ENCODE measurements at places on chromosomes 5 and 9.

GRCh38 chr9:129561594-129562281, 59.2 kb downstream of the C9orf50 start:
- no peak for DNase-seq

GRCh38 chr9:134429007-134429406, 102.8 kb downstream of the RXRA start:
- DNase-seq, result no peak

- no peak for DNase-seq
These were observed 16.1 kb upstream of the FRMD3 start for GRCh38 chr9:83554278-83554677.

DNA sequence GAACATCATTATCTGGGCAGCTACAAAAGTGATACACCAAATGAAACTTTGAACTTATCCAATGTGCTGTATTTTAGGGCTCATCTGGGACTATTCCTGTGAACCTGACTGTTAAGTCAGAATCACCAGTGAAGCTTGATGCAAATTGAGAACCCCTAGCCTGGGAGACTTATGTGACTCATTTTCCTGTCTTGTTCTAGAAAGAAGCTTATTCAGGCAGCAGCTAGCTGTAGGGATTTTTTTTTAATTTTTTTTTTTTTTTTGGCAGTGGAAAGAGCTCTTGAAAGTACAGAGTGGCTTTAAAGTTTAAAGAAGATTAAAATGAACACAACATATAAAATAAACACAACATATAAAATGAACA, 81.1 kb upstream of the TNFAIP8 start:
- no peak for DNase-seq

DNA sequence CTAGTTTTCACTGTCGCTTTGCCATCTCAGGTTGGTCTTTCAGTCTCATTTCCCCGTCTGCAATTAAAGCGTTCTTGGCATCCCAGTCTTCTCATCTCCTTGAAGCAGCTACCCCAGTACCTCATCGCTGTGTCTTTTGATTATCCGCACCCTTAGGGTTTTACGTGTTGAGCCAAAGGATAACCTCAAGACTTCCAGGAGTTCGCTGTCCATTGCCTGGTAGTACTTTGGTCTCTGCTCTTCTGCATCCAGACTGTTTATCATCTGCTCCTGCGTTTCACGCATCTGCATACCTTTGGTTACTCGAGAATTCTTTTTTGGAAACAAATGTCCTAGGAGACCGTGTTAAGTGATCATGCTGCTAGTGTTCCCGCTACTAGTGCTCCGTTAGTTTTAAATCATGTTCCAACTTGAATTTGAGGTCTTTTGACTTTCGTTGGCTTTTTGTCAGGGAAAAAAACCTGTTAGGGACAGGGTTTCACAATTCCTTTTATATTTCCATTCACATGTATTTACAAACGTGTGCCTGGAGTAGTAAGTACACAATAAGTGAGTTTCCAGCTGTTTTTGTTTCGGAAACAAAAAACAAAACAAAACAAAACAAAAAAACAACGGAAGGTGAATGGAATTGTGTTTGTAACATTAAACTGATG, 888 bp downstream of the RABGAP1 start:
- no peak for DNase-seq

- no peak for DNase-seq
These were observed 2.3 kb downstream of the ZFAND5 start for GRCh38 chr9:72362680-72363139.

Data from SW 1271 (cell line).